ENCODE measurements at places on chromosomes 2 and 18. TPM values are rescaled to one million over a fixed set of nuclear protein-coding genes. Genes with fewer than 3 reads are reported as not detected.

DNA sequence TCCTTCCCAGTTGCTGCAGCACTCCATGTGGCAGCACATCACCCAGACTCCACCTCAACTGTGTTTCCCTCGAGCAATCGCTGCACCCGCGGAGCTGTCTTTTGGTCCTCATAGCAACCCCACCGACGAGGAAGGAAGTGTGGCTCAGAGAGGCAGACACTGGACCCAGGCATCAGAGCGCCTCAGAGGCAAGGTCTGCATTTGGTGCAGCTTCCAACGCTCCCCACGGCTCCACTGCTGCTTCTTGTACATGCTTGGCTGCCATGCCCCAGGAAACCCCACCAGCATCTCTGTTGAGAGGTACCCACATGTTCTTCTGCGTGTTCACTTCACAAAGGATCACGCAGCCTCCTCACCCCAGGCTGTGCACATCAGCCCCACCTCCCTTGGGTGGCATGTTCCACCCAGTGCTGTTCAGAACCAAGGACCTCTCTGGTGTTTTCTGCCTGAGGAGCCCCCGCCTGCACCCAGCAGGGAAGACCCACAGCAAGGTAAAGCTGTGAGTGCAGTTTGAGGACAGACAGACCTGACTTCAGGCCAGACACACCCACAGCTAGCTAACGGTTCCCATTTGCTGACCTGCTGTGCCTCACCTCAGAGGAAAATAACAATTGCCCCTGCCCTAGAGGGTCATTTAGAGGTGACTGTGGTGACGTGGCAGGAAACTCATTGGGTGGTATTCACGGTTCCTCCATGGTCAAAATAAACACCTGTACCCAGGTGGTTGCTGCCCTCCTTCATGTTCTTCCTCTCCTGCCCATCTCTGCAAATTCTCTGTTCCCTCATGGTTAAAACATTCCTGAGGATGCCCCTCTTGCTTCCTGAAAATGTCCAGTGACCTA is 326.3 kb upstream of the MYT1L start:
- DNase-seq: no peak

IAH1 gene
- 45.4 TPM for total RNA-seq

DNA sequence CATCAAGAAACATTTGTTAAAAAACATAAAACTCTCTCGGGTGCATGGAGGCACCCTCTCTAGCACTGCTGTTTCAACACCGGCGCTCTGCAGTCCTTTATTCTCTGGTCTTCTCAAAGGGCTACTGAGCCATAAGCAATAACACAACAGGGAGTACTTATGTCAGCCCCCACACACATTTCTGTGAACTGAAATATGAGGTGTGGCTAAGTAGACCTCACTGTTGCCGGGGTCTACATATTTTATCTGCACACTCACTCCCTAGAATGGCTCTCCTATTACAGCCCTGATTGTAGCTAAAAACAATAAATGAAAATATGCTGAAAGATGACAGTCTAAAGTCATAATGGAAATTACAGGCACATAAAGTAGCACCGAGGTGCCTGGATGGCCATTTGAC is 235.1 kb downstream of the GRB14 start:
- DNase-seq: no peak

DNA sequence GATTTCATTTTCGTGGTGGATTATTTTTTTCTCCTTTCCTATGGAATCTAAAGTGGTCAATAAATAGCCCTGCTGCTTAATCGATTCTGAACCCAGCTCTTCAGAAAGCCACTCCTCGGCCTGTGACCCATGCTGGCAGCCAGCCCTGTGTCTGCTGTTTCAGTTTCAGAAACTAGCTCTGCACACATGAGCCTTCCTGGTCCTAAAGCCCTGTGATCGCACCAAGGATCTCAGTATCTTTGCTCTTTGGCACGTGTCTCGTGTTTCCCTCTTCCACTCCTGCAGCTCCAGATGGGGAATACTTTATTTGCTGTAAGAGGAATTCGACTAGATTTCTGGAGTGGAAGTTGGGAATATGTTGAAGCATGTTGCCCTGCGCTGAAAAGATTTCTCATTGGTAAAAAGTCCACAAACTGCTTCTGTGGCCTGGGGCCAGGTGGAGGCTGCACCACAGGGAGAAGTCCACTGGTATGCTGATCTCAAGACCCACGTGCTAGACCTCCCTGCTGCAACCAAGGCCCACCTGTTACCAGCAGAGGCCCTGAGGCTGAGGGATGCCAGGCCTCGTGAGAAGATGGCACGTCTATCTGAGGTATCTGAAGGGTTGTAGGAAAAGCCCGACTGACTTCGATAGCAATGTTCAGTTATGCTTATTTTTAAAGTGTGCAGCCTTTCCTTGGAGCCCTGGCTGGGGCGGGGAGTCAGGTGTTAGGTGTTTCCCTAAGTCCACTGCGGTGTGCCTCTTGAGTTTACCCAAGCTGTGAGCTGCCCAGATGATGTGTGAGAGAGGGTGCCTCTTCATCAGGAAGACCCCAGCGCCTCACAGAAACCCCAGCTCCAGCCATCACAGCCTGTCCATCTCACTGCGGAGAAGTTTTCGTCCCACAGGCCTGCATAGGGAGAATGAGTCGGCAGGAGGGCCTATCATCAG is 33.6 kb upstream of the CELF4 start:
- DNase-seq: no peak

- DNase-seq: no peak
These were observed 627.0 kb upstream of the SLC39A10 start for GRCh38 chr2:195029804-195030654.

GRCh38 chr18:58955738-58956137 is 91.1 kb downstream of the ZNF532 start:
- DNase-seq: no peak

- DNase-seq: no peak
These were observed 104.3 kb upstream of the PIK3C3 start for GRCh38 chr18:41850781-41851180.

GRCh38 chr18:10381951-10382350 is 72.5 kb upstream of the APCDD1 start:
- no peak for DNase-seq

DNA sequence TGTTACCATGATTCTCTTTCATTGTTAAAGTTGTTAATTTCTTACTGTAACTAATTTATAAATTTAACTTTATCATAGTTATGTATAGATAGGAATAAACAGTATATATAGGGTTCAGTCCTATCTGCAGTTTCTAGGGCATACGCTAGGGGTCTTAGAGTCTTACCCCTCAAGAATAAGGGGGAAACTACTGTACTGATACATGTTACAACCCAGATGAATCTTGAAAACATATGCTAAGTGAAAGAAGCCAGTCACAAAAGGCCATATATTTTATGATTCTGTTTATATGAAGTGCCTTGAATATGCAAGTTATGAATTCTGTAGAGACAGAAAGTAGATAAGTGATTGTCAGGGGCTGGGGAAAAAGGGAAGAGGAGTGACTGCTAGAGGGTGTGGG is 52.4 kb downstream of the RTN4 start:
- DNase-seq: no peak

SRD5A2 gene
- 0.06 TPM for total RNA-seq

DNA sequence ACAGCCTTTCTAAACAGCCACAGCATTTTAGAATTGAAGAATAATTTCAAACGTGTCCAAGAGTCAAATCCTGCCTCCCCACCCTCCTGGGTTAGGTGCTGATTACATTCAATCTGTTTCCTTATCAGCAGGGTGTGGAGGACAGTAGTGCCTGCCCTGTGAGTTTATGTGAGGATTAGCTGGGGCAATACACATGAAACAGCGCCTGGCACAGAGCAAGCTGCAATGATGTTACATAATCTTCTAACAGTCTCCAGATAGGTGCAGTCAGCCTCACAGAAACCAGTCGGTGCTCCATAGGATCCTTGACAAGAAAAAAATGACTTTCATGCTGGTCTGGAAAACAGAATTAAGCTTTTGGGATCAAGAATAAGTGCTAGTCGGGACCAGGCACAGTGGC is 91.7 kb upstream of the ITGA6 start:
- DNase-seq: no peak
